ENCODE measurements at places on chromosomes 5 and 9.

GRCh38 chr9:121160025-121160424, 41.6 kb downstream of the RAB14 start:
- DNase-seq: no peak

DNA sequence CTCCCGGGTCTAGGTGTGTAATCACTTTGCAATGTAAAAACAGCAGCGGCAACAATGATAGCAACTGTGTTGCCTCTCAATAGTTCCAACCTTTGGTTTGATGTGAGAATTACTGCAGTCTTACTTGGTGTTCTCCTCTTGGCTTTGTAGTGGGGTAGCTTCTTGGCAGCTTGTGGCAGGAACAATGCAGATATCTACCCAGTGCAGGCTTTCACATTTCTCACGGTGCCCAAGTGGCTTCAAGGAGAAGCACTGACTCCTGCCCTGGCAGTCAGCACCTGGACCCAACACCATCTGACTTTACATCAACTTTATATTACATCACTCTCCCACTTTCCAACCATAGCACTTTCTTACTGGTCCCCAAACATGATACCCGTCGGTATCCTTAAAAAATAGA, 28.4 kb upstream of the TIFAB start:
- no peak for DNase-seq

GRCh38 chr9:135416664-135417290, 62.8 kb upstream of the PPP1R26 start:
- no peak for DNase-seq

GRCh38 chr9:72540348-72540873, 19.0 kb downstream of the TMC1 start:
- DNase-seq: no peak

DNA sequence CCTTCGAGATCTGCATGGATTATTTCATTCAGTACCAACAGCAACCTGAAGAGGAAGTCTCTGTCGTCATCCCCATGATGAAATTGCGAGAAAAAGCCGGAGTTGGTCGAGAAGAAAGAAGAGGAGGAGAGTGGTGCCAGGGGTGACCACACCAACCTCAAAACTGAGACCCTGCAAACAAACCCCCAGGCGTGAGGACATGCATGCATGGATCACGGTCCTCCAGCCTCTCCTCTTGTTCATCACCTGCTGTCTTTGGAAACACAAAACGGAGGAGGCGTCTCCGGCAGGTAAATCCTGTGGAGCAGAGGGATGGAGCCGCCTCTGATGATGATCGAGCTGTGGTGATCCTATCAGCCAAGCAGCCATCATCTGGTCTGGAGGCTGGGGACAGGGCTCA, 114.4 kb upstream of the IRX2 start:
- no peak for DNase-seq

Data from right cardiac atrium (tissue), 5 donors.